Left renal cortex interstitium (tissue), 4 donors: ENCODE measurements at places on chromosomes 13 and 19. TPM values are rescaled to one million over a fixed set of nuclear protein-coding genes. Genes with fewer than 3 reads are reported as not detected.

DNA sequence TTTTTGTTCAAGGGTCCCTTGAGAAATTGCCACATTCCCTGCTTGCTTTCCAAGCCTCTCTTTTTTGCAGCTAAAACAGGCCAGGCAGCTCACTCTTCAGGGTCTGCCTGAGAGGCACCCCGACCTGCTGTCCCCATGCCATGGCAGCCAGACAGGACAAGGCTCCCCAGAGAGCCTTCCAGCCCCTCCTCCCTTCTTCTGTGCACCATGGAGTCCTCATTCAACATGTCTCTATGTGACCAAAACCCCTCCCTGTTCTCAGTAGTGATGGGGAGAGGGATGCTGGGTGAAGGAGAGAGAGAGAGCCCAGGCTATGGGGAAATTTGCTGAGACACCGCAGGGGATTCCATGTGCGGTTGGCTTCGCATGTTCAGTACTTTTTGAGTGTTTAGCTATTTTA, 384.2 kb upstream of the ZNF507 start:
- DNase-seq: no peak

Gene CRLF1
- 3.3 TPM for polyA plus RNA-seq

- DNase-seq: peak; percentile 42
Observed at GRCh38 chr13:66264971-66265370, 965.2 kb downstream of the PCDH9 start.

Gene OR7G2
- 0.05 TPM for polyA plus RNA-seq

- DNase-seq: no peak
Observed at GRCh38 chr13:45021250-45021649, 31.9 kb downstream of the GPALPP1 start.

DNA sequence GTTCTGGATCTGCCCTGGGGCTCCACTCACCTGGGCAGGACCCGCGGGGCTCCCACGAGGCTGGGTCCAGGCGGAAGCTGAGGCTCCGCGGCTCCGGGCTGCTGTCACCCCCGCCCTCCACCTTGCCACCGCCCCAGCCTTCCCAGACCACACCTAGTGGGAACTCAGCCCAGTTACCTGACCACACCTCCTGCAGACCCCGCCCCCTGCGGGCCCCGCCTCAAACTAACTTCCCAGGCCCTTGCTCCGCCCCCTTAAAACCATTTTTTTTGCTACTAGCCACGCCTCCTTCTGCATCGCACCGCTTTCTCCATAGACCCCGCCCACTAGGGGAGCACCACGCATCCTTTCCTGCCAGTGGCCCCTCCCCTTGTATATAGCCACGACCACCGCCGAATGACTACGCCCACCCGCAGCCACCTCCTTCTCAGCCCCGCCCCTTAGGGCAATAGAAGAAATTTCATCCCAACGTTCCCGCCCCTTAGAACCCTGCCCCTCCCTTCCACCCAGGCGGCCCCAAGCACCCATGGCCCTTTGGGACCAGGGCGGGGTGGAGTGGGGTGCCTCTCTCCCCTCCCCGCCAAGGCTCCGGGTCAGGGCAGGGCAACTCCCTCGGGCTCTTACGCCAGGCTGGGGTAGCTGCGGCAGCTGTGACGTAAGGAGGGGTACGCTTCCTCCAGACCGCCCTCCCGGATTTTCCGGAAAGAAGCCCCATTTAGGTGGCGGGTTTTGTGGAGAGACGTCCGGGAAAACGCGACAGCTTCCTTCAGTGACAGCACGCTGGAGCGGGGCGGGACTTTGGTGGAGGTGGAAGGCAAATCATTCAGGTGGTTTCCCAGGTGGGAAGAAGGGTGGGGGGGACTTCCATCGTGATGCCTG, at the start of gene SH2D3A:
TSS of gene SH2D3A (minus strand) at position 79 of the 879 bp plus-strand sequence. CDS start 3,687 bp downstream, outside the sequence.
- DNase-seq: peak; percentile 57

- DNase-seq: no peak
Observed at GRCh38 chr19:13017306-13018034, 22.2 kb downstream of the NFIX start.

DNA sequence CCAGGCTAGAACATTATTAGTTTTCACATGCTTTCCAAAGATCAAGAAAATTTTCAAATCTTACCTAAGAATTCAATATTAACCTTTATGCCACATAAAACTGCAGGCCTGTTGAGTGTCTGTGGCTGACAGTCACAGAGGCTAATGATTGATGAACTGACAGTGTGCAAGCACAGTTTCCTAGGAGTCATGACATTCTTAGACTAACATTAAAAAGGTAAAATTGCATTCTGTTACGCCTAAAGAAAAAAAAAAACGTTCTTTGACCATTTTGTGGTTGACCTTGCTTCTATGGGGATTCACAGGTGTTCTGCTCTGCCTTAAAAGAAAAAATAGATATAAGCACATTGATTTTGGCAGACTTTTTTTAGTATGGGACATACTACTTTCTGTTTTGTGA, 1776.2 kb downstream of the PCDH9 start:
- DNase-seq: no peak

Gene C19orf47
- polyA plus RNA-seq: 16.8 TPM

Gene PIH1D1
- polyA plus RNA-seq: 98.8 TPM

DNA sequence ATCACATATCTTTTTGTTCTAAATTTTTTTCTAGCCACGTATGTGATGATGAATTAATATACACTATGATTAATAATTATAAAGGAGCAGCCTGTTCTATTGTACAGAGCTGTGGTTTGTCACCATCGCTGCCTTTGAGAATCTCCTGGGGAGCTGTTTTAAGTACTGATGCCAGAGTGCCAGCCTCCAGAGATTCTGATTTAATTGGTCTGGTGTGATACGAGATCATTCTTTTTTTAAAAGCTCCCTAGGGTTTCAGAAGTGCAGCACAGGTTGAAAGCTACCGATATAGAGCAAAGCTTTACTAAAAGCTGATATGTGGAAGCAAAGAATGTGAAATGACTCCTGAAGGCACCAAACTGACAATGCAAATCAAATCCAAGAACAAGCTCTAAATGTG, 314.7 kb downstream of the ITGBL1 start:
- no peak for DNase-seq

Gene ADPRHL1
- 5.4 TPM for polyA plus RNA-seq

- no peak for DNase-seq
Observed at GRCh38 chr19:30997222-30997621, 352.0 kb downstream of the TSHZ3 start.

DNA sequence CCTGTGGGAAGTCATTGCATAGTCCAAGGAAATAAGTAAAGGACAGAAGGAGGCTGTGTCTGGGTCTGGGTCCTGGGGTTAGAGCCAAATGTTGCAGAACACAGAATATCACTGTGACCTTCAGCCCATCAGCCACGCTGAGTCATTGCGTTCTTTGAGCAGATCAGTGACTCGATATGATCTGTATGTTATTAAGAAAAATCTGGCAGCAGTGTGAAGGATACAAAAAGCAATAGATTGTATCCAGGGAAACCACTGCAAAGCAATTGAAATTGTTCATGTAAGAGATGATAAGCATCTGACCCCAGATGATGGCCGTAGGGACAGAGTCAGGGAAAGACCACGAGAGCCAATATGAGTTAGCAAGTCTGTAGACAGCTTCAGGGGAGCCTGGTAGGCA, 1575.1 kb upstream of the SLC10A2 start:
- DNase-seq: no peak

- DNase-seq: no peak
Observed at GRCh38 chr19:42052241-42052863, 17.7 kb downstream of the GRIK5 start.

GRCh38 chr19:17829855-17830566, 8.7 kb upstream of the INSL3 start:
- DNase-seq: no peak

GRCh38 chr13:113768018-113768905, 9.2 kb downstream of the TMEM255B start:
- DNase-seq: no peak

- no peak for DNase-seq
Observed at GRCh38 chr13:48400850-48401291, 12.0 kb downstream of the LPAR6 start.

- DNase-seq: no peak
Observed at GRCh38 chr19:28201462-28201943, 1011.4 kb downstream of the UQCRFS1 start.

Gene ZSCAN4
- polyA plus RNA-seq: 0.11 TPM

DNA sequence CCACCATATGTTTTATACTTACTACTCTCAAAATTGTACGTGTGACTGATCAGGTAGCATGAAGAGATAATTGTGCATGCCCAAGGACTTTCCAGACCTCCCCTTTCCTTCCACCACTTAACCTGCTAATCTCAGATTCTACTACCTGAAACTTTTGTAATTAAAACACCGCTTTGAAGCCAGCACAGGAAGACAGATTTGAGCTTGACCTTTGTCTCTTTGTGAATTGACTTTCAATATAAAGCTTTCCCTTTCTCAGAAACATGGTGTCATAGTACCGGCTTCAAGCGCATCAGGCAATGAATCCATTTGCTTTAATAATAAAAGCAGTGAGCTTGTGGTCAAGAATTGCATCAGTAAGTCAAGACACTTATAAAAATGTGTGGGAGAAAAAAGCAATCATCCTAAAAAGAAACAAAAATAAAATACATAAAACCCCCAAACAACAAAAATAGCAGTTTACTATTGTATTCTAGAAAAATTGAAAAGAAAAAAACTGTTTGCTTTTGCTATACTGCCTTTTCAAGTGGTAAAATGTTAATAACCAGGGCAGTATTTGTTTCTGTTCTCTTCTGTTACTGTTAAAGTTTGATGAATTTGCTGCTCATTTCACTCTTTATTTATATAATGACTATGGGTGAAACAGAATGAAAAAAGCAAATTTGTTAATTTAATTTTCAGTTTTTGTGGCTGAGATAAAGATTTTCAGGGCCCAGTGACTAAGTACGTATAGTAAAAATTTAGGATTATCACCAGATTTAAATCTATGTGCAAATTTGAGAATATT, 2075.3 kb downstream of the PCDH9 start:
- DNase-seq: no peak

DNA sequence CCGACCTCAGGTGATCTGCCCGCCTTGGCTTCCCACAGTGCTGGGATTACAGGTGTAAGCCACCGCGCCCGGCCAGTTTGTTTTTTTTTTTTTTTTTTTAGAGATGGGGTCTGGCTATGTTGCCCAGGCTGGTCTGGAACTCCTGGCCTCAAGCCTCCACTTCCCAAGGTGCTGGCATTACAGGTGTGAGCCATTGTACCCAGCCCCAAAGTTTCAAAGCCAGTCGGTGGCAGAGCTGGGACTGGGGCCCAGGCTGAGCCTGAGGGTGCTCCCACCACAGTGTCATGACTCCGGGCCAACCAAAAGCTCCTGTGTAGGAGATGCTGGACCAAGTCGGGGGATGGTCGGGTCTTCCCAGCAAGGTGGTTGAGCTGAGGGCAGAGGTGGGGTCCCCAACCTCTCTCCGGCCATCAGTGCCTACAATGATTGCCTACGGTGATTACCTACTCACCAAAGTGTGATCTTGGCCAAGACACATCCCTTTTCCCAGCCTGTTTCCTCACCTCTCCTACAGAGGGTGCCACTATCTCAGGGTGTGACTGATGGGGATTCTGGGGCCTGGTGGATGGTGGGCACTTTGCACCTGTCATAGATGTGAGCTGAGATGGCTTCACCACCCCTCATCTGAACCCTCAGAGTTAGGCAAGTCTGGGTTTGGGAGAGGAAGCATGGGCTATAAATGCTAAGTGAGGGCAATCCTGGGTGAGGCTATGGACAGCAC, 5.9 kb upstream of the SAMD1 start:
- DNase-seq: no peak

Gene CYSLTR2
- polyA plus RNA-seq: 0.65 TPM

GRCh38 chr13:93848247-93848646, 621.6 kb downstream of the GPC6 start:
- DNase-seq: no peak

GRCh38 chr19:1270213-1270853, 1.2 kb downstream of the CIRBP start:
- no peak for DNase-seq

DNA sequence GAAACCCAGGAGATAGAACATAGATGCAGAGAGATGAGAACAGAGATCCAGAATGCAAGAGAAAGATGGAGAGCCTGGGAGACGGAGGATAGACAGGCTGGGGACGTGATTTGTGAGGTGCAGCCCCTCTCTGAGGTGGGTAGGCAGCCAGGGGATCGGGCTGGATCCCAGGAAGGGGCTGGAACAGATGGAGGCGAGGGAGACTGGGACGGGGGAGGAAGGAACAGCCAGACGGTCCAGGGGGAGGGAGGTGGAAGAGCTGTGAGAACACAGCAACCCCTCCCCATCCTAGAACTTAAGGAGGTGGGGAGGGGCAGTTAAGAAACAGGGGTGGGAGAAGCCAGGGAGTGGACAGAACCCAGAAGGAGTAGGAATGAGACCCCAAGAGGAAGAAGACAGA, 3.1 kb downstream of the SLC17A7 start:
- no peak for DNase-seq

Gene KLF12
- polyA plus RNA-seq: 25.3 TPM

DNA sequence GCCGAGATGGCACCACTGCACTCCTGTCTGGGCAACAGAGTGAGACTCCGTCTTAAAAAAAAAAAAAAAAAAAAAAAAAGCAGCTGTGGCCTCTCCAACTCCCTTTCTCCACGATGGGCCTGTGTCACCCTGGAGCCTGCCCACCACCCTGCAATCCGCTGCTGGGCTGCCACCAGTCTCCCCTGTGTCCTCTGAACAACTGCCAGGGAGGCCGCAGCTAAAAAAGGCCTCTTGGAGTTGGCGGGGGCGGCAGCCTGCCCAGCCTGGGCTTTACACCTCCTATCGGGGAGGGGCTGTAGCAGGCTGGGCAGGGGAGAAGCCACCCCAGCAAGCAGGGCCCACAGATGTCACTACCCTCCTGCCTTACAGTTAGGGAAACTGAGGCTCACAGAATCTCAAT, 3.5 kb downstream of the CDC37 start:
- DNase-seq: no peak

Gene GPC5
- polyA plus RNA-seq: 4.1 TPM

Gene RASAL3
- polyA plus RNA-seq: 1.1 TPM

DNA sequence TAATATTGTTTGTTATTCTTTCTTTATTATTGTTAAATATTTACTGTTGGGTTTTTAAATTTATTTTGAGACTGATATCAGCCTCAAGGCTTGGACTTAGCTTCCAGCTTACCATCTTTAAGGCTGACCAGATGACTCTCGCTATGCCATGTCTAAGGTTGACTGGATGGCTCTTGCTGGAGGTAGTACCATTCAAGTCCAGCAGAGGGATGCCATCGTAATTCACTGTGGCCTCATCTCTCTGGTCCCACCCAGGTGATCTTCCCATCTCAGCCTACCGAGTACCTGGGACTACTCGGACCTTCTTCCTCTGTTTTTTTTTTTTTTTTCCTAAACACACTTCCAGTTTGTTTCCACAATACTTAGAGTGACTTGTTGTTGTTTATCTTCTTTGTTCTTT, 41.7 kb upstream of the ZNF91 start:
- DNase-seq: no peak

Gene BORA
- 10.0 TPM for polyA plus RNA-seq
